Retina (tissue), 1 donor: ENCODE measurements at places on chromosomes 2 and 18.

DNA sequence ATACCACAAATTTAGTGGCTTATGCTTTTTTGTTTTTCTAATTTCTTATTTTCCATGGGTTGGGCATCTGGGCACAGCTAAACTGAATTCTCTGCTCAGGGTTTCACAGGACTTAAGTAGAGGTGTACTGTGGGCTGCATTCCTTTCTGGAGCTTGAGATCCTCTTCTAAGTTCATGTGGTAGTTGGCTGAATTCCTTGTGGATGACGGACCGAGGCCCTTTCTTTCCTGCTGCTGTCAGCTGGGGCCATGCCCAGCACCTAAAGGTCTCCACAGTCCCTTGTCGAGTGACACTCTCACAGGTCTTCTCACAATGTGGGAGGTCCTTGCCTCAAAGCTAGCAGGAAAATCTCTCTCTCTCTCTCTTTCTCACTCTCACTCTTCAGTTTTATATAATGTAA lies 433.5 kb upstream of the LRATD1 start:
- no peak for DNase-seq

DNA sequence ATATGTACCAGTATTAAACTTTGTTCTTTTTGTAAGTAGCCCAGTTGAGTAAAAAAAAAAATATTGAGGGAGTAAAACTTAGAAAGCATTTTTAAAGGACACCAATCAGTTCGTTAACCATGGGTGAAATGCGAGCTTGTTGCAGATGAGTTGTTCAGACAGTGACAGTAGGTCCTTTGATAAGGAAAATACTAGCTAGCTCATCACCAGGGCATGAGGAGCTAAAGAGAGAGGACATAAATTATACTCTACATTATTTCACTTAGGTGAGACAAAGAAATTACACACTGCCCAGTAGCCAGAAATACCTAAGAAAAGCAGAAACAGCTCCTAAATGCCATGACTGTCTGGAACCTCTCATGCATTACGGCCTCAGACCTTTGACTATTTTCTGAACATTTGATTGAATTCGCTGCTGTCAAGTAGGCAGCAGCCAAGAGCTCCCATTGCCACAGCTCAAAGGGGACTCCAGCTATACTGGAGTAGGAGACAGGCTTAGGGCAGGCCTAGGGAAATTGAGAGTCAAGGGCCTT lies 2.6 kb upstream of the HNRNPLL start:
- no peak for DNase-seq

DNA sequence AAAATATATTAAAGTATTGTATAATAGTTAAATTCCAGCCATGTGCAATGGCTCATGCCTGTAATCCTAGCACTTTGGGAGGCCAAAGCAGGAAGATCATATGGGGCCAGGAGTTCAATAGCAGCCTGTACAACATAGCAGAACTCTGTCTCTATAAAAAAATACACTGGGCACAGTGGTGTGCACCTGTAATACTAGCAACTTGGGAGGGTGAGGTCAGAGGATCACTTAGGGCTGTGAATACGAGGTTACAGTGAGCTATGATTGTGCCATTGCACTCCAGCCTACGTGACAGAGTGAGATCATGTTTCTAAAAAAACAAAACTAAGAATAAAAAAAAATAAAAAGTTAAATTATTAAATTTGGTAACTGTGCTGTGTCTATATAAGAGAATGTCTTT lies 36.1 kb downstream of the ZRANB3 start:
- DNase-seq = no peak

DNA sequence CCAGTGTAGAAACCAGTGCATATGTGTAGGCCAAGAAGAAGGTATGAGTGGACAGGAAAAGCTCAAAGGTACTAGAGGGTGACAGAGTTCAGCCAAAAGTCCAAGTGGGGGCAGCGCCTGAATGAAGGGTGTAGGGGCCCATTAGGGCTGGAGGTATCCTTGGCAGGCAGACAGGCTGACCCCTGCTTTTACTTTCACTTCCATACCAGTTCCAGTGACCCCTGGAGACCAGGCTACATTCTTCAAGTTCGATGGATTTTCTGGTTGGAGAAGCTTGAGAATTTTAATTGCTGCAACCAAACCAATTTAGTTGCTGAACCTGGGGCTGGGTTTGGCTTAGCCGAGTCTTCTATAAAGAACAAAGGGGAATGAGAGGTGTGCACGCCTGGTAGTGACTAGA lies 42.3 kb upstream of the MRPL33 start:
- peak; percentile 23 for DNase-seq

DNA sequence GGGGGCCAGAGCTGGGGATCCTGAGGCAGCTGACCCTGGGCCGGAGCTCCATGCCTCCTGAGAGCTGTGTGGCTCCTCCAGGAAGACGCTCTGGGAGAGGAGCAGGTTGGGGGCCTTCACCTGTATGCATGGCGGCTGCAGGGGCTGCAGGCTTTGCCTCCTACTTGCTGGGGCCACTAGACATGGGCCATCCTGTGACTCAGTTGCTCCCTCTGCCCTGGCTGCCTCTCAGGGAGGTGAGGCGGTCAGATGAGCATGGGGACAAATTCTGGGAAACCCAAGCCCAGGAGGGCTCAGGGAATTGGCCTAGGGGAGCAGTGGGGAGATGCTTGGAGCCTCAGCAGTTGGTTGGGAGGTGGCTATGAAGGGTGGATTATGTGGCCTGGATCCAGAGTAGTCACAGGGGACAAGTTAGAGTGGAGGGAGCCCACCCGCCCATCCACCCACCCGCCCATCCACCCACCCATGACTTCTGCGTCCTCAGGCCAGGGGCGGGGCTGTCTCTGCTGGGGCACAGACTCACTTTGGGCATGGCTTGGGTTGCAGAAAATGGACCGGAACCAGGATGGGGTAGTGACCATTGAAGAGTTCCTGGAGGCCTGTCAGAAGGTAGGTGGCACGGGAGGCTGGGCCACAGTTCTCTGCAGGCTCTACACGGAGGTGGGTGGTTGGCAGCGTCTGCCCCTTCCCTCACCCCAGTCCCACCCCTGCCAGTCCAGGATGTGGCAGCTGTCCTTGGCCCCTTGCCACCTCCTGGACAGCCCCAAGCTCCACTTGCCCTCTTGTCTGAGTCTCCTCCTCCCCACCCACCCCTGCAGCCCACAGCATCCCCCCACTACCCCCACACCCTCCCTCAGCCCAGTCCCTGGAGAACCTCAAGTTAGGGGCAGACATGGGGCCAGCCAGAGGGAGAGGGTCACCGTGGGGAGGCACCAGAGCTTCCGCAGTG lies 19.5 kb upstream of the FAHD2A start:
- DNase-seq = no peak

DNA sequence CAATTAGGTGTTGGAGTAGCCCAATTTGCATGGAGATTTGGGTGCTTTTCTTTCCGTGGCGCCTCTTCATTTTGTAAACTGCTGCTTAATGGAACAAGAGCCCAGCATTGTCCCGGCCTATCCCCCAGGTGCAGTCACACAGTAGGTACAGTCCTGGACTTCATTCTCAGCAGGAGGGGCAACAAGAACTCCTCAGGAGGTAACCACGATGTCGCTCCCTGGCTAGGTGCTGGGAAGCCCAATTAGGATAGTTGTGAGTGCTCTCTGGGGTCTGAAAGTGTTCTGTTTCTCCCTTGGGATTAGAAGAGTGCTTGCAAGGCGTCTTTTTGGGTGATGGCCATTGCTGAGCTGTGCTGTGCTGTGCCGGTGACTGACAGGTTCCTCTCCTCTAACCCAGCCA lies 53.8 kb downstream of the CABLES1 start:
- DNase-seq = no peak
